AG04450 (cell line): ENCODE measurements at places on chromosomes 11 and 22. TPM values are rescaled to one million over a fixed set of nuclear protein-coding genes. Genes with fewer than 3 reads are reported as not detected.

Gene PARVG
- 0.01 TPM in 1 of 2 replicates, not detected in the other for polyA plus RNA-seq

DNA sequence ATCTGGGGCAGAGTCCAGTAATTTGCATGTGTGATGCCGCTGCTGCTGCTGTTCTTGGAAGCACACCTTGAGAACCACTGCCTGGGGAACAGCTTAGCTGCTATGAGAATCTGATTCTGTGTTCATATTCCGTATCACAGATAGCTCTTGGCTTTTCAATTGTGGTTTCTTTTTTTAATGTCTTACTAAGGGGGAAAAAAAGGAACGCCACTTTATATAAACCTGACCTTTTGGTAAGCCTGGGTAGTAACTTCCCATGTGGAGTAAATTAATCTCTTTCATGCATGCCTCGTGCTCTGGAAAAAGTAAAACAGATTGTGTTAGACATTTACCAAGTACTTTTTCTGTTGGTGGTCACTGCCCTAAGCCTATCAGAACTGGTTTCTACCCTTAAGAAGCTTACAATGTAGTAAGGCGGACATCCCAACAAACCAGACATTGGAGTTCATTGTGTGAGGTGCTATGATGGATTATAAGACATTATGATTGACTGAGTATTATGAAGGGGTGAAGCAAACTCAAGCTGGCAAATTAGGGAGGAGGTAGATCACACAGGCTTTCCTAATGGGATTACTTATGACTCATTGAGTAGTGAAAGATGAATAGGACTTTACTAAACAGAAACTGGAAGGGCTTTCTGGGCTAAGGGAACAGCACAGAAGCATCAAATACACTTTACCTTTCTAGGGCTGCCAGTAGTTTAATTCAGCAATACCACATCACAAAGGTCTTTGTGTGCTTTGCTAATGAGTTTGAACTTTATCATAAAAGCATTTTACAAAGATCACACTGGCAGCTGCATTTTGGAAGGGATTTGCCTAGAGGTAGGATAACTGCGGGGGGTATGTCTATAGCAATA lies 64.7 kb downstream of the MAML2 start:
- DNase-seq = no peak

- peak; percentile 68 for DNase-seq
Measured at GRCh38 chr11:16613512-16614381, 124.7 kb upstream of the C11orf58 start.

Gene CTTN
- polyA plus RNA-seq = 180 and 192 TPM in 2 replicates

DNA sequence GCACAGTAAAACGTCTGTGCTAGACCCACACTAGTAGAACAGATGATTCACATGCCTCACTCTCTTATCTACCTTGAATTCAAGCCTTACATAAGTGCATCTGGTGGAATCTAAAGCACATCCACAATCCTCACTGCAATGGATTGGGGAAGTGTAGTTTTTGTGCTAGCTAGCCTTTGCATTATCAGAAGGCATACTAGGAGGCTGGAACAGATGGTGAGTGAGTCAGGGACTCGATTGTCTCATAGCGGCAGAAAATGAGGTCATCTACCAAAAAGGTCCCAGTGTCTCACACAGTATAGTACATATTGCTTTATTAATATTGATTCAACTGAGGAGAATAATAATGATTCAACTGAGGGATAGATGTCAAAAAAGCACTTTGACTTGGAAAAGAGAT lies 9.3 kb downstream of the MSANTD4 start:
- DNase-seq = peak; percentile 72

- no peak for DNase-seq
Measured at GRCh38 chr11:57776031-57776521, 14.5 kb downstream of the CTNND1 start.

Gene GDPD5
- 1.4 and 1.9 TPM in 2 replicates for polyA plus RNA-seq

DNA sequence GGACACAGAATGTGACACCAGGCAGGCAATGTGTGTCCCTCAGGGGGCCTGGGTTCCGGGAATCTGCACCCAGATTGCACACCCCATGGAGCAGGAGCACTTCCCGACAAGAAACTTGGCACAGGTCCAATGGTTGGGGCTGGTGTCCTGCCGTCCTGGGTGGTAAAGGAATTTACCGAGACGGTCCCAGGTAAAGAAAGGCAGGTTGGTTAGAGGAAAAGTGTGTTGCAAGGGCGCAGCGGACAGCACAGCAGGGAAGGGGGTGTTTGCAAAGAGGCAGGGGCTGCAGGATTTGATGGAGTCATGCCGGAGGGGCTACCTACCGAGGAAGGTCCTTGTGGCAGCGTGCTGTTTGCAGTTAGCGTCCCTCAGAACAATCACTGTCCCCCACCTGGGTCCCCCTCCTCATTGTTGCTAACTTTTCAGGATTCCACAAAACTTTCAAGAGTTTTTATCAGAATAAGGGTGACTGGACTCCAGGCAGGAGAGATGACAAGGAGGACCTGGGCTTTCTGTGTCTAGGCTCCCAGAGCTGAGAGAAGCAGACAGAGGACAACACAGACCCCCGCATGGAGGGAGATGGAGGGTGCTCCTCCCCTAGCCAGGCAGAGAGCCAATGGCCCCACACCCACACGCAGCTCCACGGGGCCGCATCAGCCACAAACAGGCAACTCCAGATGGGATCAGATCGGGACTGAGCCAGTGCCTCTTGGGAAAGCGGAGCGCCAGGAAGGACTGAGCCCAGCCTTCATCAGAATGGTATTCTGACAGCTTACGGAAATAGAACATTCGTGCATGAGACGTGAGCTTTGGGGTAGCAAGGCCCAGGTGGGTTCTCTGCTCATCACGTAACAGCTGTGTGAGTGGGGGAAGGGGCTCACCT lies 1423.9 kb downstream of the BRD1 start:
- no peak for DNase-seq

Gene CCDC73
- not detected in 2 replicates for polyA plus RNA-seq

Gene POLD4
- 45.9 and 70.6 TPM in 2 replicates for polyA plus RNA-seq

DNA sequence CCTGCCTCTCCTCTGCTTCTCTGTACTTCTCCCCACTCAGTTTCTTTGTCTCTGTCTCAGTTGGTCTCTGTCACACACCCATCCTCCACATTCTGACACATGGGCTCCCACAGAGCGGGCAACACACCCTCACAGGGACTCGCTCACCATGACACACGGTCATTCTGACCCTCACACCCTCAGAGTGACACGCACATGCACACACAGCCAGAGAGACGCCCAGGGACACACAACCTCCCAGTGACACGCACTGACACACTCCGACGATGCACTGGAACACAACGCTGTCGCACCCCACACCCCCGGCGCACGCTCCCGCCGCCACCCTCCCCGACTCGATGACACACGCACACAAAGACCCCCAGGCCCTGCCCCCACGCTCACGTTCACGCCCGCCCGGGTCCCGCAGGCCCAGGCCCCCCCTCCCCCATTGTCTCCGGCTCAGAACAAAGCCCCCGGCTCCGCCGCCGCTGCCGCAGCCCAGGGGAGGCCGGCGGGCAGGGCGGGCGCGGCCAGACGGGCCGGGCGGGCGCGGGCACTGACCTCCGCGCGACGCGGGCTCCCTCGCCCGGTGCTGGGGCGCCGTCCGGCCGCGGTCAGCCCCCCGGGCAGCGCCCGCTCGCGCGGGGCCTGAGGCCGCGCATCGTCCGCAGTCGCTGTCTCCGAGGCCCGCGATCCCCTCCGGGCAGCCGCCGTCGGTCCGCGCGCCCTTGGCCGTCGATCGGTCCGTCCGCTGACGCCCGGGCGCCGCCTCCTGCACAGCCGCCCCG lies 404 bp downstream of the DCHS1 start:
- DNase-seq = no peak

DNA sequence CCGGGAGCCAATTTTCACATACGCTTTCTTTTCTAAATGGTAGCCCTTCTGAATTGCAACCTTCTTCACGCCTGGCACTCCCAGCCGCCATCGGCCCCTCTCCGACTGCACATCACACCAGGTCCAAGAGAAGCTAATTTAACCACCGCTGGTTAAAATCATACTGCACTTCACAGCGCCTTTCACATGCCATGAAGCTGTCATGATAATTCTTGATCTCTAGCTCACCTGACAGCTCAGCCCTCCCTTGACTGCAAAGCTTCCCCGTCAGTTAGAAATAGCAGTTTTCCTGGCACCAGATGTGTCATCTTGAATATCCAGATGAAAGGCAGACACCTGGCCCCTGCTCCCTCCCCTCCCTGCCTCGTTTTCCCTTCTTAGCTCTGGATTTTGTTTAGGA lies 101.4 kb downstream of the ARL14EP start:
- no peak for DNase-seq

GRCh38 chr11:33772300-33772699 lies 2.0 kb downstream of the FBXO3 start:
- DNase-seq = no peak

GRCh38 chr22:50626850-50627641 lies 906 bp downstream of the ARSA start:
- no peak for DNase-seq

Gene ALKBH3
- 35.0 and 36.5 TPM in 2 replicates for polyA plus RNA-seq

GRCh38 chr11:18106688-18107087 lies 806 bp upstream of the SAAL1 start:
- DNase-seq = no peak

DNA sequence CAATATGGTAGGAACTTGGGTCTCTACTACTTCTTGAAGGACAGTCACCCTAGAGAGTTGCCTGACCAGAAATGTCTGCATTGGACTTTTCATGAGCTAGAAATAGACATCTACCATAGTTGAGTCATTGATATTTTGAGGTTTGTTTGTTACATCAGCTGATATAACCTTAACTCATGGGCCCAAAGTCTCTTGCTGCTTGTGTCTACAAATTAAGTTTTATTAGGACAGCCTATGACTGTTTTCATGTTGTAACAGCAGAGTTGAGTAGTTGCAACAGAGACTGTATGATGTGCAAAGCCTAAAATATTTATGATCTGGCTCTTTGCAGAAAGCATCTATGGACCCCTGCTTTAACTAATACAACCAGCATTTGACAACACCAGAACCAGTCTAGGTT lies 155.3 kb downstream of the MIAT start:
- DNase-seq = no peak

DNA sequence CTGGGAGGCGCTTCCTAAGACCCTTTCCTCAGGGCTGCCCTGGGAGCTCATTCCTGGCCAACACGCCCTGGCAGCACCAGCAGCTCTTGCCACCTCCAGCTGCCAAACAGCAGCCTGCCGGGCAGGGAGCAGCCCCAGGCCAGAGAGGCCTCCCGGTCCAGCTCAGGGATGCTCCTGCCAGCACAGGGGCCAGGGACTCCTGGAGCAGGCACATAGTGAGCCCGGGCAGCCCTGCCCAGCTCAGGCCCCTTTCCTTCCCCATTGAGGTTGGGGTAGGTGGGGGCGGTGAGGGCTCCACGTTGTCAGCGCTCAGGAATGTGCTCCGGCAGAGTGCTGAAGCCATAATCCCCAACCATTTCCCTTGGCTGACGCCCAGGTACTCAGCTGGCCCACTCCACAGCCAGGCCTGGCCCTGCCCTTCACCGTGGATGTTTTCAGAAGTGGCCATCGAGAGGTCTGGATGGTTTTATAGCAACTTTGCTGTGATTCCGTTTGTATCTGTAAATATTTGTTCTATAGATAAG lies 7.6 kb downstream of the SLC39A13 start:
- DNase-seq = peak; percentile 91

GRCh38 chr11:22807855-22808570 lies 21.6 kb downstream of the SVIP start:
- no peak for DNase-seq

- DNase-seq = no peak
Measured at GRCh38 chr11:21545699-21546098, 647.2 kb upstream of the ANO5 start.

- no peak for DNase-seq
Measured at GRCh38 chr11:60994541-60995080, 23.1 kb downstream of the CD6 start.

DNA sequence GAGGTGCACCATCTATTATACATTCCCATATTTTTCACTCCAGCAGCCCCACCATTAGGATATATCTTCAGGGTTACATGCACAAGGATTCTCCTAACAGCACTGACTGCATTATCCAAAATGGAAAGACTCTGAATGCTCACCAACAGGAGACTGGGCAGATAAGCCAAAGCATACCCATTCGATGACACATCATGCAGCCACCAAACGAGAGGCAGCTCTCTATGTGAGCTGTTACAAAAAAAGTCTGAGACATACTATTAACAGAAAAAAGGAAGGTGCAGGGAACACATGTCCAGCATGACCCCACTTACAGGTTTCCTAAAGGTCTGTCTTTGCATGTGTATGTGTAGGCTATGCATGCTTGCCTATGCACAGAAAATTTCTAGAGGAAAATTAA lies 12.4 kb upstream of the SERPIND1 start:
- no peak for DNase-seq

GRCh38 chr11:6962141-6962540 lies 35.9 kb downstream of the ZNF215 start:
- DNase-seq = no peak

DNA sequence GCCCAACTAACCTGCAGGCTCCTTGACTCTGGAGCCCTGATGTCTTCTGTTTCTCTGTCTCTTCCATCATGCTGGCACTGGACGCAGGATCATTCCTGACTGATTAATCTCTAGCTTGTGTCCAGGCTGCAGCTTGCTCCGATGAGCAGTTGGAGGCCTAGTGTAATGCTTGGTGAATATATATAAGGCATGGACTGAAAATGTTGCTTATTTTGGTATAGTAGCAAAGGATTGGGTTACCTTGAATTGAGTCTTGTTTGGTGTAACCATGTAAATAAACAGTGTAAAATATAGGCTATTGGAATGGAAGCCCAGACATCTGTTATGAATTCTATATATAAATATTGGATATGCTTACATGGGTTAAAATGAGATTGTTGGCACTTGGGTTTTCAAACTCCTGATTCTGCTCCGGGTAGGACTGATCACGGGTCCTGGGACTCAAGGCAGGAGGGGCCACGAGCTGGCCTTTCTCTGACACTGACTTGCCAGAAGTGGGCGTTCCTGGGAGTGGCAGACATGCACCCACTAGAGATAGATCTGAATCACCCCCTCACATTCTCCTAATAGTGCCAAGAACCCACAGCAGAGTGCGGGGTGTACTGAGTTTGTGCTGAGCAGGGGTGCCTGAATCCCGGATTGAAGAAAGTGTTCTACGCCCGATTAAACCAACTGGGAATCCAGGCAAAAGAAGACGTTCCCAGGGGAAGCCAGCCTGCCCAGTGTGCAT lies 25.8 kb downstream of the LRP5 start:
- peak; percentile 37 for DNase-seq

DNA sequence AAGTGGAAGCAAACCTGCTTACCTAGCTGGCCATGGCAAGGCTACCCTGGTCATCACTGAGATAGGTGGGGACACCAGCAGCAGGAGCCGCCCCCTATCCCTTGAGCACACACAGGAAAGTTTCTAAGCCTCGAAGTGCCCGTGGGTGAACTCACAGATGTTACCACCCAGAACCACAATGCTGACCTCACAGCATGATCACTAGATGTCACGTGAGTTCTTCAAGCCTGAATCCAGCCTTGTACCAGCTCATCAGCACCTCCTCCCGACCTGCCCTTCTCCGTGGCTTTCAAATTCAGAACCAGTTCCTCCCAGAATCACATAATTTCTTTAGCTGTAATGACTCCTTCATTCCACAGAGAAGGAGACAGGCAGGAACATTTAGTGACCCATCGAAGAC lies 24.7 kb upstream of the TIMP3 start:
- no peak for DNase-seq
